ENCODE measurements at places on chromosomes 2 and 18.

GRCh38 chr18:78670778-78671391 lies 308.7 kb upstream of the SALL3 start:
- DNase-seq: no peak

DNA sequence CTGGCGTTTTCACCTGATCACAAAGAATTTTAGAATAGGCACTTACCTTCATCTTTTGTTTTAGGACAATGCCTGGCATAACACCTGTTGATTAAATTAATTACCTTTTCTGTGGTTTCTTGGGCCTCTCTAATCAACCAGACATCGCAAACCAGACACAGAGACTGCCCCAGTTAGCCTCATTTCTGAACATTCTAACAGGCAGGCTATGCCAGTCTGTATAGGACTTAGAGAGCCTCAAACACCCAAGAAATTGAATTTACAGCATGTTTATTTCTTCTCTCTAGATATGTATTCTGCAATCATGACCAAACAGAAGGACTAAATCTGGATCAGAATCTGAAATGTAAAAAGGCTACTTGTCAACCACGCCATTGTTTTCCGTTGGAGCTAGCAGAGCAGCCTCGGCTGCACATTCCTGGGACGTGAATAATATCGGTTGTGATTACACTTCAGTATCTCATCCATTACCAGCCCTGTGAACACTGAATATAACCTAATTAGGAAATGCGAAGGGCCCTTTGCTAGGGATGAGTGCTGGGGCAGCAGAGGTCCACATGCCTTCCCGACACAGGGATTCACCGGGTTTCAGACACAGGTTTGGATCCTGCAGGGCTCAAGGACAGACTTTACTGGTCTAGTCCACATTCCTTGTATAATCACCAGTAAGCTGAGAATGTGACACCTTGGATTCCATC lies 17.5 kb upstream of the CDC42EP3 start:
- DNase-seq: no peak

DNA sequence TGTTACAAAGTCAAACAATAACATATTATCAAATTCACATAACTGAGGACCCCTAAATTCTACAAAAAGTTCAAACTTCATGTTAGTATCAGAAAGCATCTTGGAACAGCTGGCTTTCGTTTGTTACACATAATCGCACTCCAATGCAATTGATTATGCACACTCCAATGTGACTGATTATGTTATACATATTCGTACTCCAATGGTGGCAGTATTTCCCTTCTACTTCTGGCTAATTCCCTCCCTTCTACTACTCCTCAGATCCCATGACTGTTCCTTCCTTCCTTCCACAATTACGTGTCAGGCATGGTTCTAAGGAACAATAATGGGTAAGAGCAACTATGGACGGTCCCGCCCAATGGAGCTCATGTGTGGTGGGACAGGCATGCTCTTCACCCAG lies 137.1 kb upstream of the CCDC150 start:
- no peak for DNase-seq

GRCh38 chr2:54586062-54586461 lies 129.9 kb downstream of the SPTBN1 start:
- no peak for DNase-seq
